NCI-H1092 treated with DMSO at 0.1 percent for 48 hours (cell line): ENCODE measurements at places on chromosomes 7 and 10.

GRCh38 chr10:36711361-36711760 is 414.0 kb upstream of the ANKRD30A start:
- DNase-seq, result no peak

GRCh38 chr7:2541291-2542010 is 13.9 kb downstream of the BRAT1 start:
- no peak for DNase-seq

DNA sequence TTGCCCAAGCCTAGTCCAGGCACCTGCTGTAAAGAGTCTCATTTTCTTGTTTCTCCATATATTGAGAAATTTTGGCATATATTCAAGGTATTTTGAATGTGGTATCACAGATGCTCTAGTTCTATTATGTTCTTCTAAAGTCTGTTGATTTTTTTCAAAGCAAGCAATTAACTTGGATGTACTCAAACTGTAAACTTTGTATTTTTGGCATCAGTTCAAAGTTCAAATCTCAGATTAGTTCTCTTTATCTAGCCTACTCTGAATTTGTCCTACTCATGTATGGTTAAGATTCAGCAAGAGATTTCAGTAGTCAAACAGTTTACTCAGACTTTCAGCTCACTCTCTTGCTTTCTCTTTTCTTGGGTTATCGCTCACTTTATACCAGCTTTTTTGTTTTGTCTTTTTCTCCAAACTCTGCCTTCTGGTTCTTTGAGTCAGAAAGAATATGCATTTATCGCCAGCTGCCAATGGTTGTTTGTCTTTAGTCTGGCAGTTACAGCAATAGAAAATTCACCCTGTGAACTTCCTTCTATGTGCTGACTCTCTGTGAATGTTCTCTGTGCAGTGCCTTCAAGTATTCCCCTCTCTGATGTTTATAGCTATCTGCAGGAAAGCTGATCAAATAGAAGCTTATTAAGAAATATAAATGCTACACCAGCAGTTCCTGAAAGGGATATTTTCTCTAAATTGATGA is 56.0 kb downstream of the ANKRD7 start:
- peak; percentile 63 for DNase-seq

- DNase-seq, result no peak
Observed at GRCh38 chr7:47327346-47327697, 254.6 kb downstream of the TNS3 start.

GRCh38 chr10:30784524-30784896 is 155.0 kb upstream of the LYZL2 start:
- DNase-seq, result peak; percentile 43

DNA sequence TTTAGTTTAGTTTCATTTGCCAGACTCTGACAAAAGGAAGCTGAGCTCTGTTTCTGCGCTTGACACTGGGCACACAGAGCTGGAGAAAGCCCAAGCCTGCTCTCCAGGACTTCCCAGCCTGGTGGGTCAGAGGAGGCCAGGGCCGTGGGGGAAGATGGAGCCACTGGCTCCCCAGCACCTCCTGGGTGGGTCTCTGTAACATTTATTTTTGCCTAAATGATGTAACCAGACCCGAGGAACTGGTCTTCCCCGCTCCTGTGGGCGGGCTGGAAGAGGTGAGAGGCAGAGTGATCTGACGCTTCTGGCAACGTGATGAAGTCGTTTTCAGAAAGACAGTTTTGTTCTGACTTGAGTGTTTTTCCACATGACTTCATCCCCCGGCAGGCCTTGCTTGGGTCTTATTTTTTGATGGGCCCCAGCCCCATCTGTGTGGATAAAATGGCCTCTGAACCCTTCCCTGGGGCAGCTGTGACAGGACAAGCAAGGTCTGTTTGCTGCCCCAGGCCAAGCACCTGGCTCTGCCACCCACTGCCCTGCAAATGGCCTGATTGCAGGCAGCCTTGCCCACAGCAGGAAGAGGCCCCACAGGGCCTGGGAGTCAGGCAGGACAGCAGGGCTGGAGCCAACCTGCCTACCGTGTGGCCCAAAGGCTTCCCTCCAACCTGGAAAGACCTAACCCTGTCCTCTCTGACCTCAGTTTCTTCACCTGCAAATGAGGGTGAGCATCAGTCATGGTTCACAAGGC is 304.9 kb upstream of the ZMIZ1 start:
- DNase-seq, result no peak

DNA sequence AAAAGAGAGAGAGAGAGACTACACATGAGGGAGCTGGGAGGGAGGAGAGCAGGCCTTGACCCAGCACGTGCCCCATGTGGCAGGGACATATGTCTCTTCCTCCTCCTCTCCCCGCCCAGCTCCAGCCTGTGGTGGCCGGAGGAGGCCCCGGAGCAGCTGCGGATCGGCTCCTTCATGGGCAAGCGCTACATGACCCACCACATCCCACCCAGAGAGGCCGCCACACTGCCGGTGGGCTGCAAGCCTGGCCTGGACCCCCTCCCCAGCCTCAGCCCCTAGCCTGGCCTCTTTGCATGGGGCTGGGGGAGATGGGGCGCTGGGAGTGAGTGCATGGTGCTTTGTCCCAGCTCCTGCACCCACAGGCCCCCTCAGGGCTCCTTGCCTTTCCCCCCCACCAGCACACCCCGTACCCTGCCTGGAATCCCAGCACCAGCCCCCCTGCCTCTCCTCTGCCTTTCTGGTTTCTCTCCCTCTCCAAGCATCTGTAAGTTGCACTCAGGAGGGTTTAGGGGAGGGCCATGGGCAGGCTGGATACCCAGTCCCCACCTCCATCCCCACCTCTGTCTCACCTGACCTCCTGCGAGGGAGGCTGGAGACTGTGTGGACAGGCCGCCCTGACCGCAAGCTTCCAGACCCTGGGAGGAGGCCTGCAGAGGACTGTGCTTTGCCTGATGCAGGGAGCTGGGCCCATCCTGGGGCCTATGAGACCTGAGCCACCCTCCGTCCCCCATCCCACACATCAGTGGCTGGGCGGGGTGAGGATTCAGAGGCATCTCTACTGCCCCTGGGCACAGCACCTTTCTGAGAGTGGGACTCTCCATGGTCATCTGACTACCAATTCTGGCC is 4.8 kb downstream of the UPK3B start:
- no peak for DNase-seq

GRCh38 chr10:120643351-120643750 is 186.3 kb downstream of the PLPP4 start:
- no peak for DNase-seq

DNA sequence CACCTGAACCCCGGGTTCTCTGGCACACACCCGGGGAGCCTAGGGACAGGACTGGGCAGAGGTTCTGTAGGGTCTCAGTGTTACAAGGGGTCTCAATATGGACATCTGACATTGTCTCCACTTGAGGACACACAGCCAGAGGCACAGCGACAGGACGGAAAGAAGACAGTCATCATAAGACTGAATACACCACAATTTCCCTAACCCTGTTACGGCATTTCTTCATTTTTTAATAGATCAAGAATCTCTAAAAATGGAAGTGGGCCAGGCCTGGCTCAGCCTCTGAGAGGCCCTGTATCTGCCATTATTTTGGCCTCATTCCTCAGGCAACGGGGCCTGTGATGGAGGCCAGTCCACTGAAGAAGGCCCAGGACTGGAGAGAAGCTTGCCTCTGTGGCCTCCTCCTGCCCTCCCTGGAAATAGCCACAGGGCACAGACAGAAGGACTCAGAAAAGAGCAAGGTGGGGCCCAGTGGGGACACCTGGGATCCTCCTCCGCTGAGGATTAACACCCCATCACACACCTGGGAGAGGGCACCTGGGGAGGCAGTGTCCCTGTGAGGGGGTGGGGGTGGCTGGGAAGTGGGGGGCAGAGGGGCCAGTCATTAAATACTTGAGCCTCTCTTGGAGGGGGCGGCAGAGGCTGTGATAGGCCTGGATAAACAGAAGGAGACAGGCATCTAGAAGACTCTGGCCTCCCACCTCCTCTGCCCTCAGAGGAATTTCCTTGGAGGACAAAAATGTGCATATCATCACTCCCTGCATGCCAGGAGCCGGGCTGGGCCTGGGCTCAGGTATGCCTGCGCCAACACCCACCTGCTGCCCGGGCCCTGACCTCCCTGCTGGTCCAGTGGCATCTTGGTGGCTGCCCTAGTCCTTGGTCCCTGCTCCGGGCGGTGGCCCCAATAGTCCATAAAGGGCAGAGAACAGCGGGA is 8.0 kb downstream of the SPOCK2 start:
- DNase-seq, result no peak

- DNase-seq, result no peak
Observed at GRCh38 chr7:68720697-68721096, 877.6 kb upstream of the AUTS2 start.
